HL-60 (cell line): ENCODE measurements at places on chromosomes 5 and 9.

GRCh38 chr5:35092703-35093102, 45.0 kb upstream of the AGXT2 start:
- no peak for DNase-seq

GRCh38 chr5:138528208-138528607, 14.8 kb downstream of the ETF1 start:
- no peak for DNase-seq

- no peak for DNase-seq
Observed at GRCh38 chr5:115465431-115465830, 79.1 kb downstream of the FEM1C start.

DNA sequence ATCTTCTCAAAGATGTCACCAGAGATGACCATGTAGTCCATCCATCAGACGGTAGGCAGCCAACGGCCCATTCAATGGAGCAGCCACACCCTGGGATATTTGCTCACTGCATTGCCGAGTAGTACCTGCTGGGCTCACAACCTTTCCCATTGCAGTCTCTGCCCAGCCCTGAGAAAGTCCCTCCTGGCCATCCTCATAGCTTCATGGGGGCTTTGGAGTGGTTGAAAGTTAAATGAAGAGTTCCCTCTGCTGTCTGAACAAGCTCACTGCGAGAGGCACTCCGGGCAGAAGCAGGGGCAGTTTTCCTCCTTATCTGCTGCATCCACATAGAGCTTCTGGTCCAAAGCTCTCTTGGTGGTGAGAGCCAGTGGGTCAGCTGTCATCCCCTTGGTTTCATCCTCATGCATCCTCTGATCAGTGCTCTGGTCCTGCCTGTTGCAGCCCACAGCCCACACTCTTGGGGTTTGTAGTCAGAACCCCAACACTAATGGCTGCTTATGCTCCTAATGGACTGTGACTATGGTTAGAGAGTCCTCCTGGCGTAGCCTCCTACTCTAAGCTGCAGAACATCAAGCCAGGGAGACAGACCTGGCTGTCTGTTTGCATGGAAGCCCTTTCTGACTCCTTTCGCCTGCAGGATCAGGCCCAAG, 23.3 kb downstream of the TNFSF8 start:
- DNase-seq, result no peak

GRCh38 chr9:109926421-109926869, 146.4 kb downstream of the PALM2AKAP2 start:
- DNase-seq, result peak; percentile 4

GRCh38 chr9:87894998-87895625, 12.4 kb downstream of the SPATA31E1 start:
- DNase-seq, result no peak

- no peak for DNase-seq
Observed at GRCh38 chr5:76334574-76334973, 68.5 kb upstream of the IQGAP2 start.

DNA sequence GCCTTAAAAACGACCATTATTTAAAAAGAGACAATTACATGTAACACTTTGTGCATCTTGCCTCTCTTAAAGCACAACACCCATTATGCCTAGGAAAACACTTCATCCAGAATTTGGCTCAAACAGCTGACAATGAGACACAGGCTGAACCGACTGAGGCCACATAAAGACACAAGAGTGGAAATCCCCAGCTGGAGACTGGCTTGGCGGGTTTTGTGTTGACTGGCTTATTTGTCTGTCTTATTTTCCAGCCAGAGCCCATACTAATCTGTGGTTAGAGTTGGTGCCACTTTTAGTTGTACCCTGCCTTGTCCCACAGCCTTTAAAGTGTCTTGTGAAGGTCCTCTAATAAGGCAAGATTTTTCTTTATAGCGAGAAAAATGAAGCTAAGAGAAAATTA, 21.2 kb downstream of the TRIM14 start:
- no peak for DNase-seq

DNA sequence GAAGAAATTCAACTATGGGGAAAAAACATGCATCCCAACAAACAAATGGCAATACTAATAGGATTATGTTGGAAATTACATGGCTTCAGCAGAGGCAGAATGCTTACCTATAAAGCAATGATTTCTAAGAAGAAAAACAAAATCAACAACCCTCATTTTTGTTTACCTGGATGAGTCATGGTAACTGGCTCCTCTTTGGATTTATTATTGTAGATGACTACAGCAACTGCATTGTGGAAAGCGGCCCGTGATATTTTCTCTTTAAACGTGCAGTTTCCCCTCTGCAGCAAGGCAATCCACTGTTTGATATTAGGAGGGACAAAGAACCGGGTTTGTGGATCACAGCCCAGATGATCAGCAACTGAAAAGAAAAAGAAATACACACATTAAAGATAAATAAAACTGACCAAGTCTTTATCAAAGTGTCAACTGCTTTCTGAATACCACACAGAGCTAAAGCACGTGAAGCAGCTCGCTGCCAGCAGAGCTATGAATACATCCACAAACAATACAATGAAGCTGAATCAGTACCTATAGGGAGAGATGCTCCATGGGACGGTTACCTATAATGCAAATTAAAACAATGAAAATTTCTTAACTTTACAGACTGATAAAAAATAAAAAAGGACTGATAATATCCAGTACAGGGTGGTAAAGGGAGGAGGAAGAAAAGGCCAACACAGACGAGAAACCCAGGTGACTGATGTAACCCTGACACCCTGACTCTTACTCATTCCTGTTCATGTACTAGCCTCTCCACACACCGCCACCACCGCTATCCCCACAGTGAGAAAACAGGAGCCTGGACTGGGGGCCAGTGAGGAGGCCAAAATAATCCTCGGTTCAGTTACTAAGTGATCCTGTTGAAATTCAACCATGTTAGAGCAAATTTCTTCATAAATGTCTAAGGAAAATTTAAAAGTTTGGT, 31.0 kb downstream of the RNF130 start:
- DNase-seq, result no peak

DNA sequence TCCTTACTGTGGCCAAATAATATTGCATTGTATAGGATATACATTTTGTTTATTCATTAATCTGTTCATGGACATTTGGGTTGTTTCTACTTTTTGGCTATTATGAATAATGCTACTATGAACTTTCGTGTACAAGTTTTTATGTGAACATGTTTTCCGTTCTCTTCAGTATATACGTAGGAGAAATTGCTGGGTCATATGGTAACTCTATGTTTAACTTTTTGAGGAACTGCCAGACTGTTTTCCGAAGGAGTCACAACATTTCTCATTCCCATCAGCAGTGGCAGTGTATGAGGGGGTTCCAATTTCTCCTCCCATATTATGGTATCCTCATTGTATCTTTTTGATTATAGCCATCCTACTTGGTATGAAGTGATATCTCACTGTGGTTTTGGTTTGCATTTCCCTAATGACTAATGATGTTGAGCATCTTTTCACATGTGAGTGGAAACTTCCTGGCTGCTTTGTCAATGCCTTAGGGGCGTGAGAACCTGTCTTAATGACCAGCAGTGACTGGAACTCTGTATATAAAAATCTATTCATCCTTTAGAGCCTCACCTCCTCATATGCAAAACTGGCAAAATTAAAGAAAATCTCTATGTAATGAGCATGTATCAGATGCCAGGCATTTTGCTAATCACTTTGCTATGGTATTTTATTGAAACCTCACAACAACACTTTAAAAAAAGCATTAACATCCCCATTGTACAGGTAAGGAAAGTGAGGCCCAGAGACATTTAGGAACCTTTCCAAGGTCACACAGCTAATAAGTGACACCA, 47.8 kb upstream of the TGFBR1 start:
- peak; percentile 16 for DNase-seq

DNA sequence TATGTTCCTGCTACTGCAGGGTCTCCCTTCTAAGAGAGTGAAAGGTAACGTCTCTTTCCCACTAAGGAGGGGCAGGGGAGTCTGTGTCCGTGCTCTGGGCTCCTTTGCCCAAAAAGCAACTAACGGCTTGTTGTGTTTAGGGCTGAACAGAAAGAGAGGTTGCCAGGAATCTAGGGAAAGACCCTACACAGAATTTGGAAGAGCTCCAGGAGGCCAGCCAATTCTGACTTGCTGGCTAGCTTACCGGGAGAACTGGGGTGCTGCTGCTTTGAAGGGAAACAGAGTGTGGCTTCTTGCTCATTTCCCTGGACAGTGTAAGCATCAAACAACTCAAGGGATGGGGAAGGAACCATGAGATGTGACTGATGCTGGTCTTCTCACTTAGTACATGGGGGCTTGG, 176.1 kb downstream of the GADD45G start:
- no peak for DNase-seq

DNA sequence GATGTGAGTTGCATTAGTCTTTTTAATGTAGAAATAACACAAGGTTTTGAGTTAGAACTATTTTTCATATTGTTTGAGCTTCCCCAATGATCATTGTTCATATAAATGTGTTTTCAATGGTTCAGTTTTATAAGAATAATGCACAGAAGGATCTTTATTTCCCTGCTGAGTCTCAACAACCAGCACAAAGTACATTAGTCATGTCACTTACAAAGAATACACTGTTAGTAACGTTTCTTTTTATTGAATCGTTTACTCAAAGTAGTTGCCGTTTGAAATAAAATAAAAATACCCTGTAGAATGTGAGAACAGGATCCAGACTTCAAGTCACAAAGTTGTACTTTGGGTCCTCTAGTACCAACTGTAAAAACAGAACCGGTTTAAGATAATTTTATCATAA, 41.5 kb downstream of the ERCC8 start:
- DNase-seq, result no peak

- no peak for DNase-seq
Observed at GRCh38 chr9:133355881-133356357, 368 bp downstream of the SURF1 start.

- no peak for DNase-seq
Observed at GRCh38 chr9:123742009-123742767, 187.7 kb downstream of the DENND1A start.

DNA sequence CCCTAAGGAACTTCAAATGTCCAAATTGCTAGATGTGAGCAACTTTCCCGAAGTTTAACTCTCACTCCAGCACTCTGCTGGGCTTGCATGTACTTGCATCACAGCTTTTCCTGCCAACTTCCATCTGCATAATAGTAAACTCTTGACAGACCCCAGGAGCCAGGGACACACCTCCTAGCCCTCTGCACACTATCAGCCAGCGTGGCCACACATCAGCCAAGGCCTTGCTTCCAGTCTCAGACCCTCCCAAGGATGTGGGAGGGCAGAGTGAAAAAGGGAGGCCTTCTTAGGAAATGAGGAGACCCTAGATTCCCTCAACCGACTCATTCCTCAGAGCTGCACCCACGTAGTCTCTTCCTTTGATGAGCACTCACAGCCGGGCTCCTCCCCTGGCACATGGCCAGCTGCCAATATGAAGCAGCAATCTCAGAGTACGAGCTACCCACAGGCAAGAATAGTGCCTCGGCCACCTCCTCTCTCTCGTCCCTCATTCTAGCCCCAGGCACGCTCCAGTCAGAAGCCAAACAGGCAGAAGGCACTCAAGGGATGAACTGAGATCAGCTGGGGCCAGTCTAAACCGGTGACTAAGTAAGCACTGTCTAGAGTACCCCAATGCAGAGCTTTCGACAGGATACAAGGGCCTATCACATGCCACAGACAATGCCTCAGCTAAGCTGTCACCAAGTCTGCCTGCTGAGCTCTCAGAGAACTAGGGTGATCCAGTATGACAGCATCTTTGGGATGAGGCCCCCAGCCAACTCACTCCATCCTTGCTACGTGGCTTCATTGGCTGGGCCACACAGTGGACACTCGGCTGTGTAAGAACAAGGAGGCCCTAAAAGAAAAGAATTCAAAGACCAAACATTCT, 2.3 kb downstream of the P4HA2 start:
- no peak for DNase-seq

DNA sequence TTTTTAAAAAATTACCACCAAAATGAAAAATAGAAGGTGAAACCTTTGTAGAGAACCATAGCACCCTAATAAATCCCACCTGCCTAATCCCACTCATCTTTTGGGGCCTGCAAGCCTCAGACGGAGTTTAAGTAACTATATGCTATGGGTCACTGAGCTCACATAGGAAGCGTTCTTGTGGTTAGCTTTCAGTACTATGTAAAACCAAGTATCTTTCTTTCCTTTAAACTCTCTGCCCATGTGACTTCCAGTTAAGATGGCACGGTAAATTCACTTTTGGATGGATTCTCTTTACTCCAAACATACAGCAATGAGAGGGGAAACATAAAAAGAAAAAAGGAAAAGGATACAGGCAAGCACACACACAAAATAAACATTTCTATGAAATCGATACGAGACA, 50.9 kb downstream of the FANCC start:
- DNase-seq, result no peak

- no peak for DNase-seq
Observed at GRCh38 chr9:86682240-86682639, 265.1 kb downstream of the GAS1 start.

GRCh38 chr5:150304481-150305081, 1.9 kb upstream of the ARSI start:
- DNase-seq, result no peak
